ENCODE measurements at places on chromosomes 1 and 21.
A peak's percentile ranks its signal among the peaks of the same experiment; 100 is the strongest.

DNA sequence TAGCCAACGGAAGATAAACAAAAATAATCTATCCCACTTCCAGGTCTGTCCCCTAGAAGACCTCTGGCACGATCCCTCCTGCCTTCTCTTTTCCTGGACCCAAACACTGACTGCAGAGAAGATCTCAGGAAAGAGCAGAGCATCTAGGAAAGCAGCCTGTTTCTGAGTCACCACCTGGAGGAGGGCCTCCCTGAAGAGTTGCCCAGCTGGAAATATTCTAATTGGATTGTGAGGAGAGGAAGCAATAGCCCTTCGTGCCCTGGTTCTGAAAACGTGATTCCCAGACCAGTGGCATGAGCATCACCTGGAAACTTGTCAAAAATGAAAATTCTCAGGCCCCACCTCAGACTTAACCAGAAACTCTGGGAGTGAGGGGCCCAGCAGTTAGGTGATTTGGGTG is 411.1 kb downstream of the SETD4 start:
- peak; percentile 61 for DNase-seq

- no peak for DNase-seq
Measured at GRCh38 chr1:111990026-111990877, 784 bp upstream of the KCND3 start.

- DNase-seq, result no peak
Measured at GRCh38 chr1:186275822-186276221, 99.2 kb downstream of the TPR start.

GRCh38 chr1:230463760-230464159 is 37.6 kb upstream of the PGBD5 start:
- DNase-seq, result no peak

DNA sequence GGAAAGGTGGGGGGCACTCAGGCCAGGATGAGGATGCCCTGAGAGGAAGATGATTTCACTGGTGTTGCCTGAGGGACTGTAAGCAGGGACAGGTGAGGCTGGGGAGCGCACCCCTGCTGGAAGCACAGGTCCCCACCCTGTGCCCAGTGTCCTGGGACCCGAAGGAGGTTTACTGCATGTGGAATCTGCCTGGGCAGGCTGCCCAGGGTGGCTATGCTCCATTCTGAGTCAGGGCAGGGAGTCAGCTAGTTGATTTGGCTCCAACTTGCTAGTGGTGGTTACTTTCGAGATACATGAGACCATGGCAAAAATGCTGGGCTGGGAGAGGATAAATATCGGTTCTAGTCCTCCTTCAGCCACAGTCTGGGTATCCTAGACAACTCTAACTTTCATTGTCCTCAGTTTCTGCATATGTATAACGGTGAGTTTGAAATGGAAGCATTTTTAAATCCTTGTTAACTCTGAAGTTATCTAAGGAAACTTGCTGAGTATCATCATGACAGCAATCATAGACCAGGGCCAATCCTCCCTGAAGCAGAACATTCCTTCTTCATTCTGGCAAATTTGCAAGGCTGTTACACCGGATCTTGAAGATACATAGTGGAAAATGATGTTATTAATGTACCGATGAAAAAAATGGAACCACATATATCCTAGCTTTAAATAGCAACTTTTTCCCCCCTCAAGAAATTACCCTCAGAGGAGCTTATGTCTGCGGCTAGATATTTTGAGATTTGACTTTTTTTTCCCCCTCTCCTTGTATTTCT is 7.7 kb downstream of the TLR5 start:
- peak; percentile 63 for DNase-seq

- DNase-seq, result no peak
Measured at GRCh38 chr1:242187816-242188215, 188.9 kb upstream of the MAP1LC3C start.

GRCh38 chr1:10160173-10160572 is 50.2 kb upstream of the KIF1B start:
- no peak for DNase-seq

GRCh38 chr1:54136269-54136896 is 16.4 kb downstream of the CDCP2 start:
- DNase-seq, result no peak
